ENCODE measurements at places on chromosomes 6 and 20.

GRCh38 chr6:30979141-30979540, 4.4 kb upstream of the MUC21 start:
- no peak for DNase-seq

DNA sequence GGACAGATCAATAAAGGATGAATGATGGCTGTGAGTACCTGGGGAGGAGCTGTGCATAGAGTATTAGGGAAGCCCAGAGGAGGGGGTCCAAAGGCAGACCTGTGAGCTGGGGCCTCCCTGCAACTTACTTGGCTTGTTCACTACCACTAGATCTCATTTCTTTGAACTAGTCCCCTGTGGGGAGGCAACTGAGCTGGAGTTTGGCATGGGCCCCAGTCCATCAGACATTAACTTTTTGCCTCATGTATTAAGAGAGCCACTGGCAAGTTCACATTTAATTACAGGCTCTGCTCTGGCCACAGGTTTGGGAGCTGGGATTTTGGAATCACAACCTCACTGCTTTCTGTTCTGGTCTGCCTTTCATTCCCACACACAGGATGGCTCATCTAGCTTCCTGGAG, 254.1 kb downstream of the PRL start:
- DNase-seq, result no peak

DNA sequence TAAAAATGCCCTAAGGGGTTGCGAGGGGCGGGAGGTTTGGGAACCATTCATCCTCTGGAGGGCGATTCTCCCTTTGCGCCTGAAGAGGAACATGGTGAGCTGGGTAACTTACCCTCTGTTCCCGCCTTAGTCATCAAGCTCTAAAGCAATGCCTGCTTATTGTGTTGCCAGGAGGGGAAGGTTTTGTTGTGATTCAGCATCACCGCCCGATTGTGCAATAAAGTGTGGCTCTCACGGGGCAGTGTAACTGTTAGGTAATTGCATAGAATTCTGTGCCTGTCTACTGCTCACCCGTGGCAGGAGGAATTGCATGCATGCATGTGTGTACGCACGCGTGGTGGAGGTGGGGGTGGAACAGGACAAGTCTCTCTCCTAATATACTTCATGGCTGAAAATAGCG, 95.5 kb upstream of the AGPAT4 start:
- no peak for DNase-seq

- DNase-seq, result no peak
Observed at GRCh38 chr20:19554666-19555065, 203.4 kb upstream of the RIN2 start.

DNA sequence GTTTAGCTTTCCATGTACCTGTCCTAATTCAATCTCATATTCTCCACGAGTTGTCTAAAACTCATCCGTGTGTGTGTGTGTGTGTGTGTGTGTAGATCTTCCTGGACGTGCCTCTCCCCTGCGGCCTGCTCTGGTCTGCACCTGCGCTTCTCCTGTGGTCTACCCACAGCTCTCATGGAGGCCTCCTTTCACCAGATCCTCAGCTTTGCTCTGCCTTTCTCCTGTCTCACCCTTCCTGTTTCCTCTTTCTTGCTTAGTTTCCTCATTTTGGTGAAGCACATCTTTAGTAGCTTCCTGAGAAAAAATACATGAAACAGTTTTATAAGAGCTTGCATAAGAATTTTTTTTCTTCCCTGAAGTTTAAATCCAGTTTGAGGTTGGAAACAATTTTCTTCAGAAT, 18.1 kb downstream of the SLX4IP start:
- no peak for DNase-seq

- no peak for DNase-seq
Observed at GRCh38 chr20:53921443-53921973, 148.9 kb downstream of the BCAS1 start.

DNA sequence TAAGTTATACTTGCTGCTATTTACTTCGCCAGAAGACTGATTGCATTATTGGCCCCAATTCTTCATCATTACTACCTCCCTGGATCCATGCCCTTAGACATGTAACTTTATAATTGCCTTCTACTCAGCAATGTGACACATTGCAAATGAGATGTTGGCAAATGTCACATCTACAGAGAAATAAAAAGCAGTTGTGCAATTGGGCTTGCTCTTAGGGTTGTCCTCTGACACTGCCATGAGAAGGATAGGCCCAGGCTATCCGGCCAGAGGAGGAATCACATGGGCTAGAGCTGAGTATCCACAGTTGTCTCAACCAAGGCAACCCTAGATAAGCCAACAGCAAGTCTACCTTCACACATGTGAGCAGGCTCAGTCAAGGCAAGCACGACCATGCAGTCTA, 447.0 kb downstream of the PLCB1 start:
- no peak for DNase-seq

DNA sequence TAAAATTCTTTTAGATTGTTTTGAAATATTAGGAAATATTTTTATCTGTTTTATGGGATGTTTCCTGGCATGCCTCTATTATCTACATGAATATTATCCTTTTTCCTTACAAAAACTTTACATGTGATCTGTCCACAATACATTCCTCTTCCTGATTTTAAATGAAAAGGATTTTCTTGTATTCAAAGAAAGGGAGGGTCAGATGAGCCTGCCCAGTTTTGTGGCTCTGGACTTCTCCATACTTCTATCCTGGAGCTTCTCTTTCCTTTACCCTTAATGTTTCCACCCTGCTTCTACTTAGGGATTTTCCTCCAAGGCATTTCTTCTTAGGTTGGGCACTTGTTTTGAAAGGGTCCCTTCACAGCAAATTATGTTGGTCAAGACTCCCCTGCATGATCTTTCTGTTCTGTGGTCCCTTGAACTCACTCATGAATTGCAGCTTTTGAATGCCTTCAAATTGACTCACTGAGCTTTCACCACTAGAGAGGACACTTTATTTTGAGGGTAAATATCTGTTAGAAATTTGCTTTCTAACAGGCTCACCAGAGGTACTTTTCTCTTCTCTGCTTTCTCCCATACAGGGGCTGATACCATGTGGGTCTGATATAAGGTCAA, 104.9 kb downstream of the CENPW start:
- no peak for DNase-seq

GRCh38 chr6:1613346-1613687, 3.6 kb downstream of the FOXC1 start:
- no peak for DNase-seq

- DNase-seq, result no peak
Observed at GRCh38 chr6:52526634-52527033, 50.2 kb downstream of the TRAM2 start.

- DNase-seq, result no peak
Observed at GRCh38 chr6:91415031-91415605, 828.2 kb upstream of the MAP3K7 start.

GRCh38 chr20:11375966-11376365, 541.7 kb upstream of the BTBD3 start:
- no peak for DNase-seq

DNA sequence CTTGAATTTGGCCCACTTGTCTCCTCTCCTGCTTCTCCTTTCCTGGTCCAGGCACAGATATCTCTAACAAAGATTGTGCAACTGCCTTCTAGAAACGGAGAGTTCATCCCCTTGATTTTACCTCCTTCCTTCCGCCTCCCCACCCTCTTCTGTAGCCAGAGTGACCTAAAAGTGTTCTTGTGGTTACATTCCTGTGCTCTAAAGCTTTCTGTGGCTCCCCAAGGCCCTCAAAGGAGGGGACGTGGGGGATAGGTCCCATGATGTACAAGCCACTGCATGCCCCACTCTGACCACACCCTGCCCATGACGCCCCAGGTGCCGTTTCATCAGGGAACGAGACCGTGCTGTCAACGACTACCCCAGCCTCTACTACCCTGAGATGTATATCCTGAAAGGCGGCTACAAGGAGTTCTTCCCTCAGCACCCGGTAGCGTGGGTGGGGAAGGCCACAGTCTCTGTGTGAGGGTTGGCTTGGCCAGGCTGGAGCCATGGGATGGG, 8.2 kb downstream of the CDC25B start:
- no peak for DNase-seq

DNA sequence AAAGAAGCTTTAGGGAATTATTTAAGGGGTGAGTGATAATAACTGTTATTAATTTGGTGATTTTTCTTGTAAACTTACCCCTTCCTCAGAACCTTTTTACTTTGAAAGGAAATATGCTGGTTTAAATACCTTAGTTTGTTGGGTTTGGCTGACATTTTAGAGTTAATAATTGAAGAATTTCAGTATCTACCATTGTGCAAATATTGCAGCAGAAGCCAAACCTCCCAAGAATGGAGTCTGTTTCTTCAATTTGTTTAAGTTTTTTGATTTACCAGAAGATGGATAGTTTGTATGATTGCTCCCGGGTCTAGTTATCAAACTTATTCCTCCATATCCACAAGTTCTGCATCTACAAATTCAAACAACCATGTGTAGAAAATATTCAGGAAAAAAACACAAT, 77.1 kb downstream of the ATRN start:
- no peak for DNase-seq

DNA sequence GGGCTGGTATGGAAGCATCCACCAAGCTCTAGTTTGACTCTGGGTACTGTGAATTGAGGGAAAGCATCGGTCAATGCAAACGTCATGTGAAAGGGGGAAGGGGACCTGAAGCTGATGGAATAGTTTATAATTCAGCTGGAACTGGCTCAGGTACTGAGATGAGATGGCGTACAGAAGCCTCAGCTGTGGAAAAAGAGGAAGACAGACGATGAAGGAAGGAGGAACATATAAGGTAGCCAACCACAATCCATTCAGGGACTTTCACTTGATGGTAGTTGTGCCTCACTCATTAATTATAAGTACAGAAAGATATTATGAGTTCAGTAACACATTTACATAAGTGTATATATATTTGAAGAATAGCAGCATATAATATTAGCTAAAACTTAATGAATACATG, 2.7 kb downstream of the CALHM5 start:
- no peak for DNase-seq

DNA sequence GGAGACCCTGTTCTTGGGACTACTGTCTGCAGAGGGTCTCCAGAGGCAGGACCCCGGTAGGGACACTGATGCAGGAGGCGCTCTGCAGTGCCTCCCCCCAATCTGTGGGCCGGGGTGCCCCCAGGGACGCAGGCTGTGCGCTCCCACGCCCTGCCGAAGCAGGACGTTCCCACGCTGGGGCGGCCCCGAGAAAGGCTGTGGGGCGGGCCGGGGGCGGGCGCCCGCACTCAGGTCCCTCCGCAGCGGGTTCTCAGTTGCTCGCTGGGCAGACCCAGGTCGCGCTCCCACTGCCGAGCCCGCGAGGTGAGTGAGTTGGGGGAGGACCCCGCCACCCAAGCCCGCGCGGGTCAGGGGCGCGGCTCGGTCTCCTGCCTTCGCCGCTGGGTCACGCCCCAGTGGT, at the start of gene COX4I2:
COX4I2 (plus strand) TSS at position 253 of the 400 bp plus-strand sequence. CDS start 1,106 bp downstream, outside the sequence.
- no peak for DNase-seq

DNA sequence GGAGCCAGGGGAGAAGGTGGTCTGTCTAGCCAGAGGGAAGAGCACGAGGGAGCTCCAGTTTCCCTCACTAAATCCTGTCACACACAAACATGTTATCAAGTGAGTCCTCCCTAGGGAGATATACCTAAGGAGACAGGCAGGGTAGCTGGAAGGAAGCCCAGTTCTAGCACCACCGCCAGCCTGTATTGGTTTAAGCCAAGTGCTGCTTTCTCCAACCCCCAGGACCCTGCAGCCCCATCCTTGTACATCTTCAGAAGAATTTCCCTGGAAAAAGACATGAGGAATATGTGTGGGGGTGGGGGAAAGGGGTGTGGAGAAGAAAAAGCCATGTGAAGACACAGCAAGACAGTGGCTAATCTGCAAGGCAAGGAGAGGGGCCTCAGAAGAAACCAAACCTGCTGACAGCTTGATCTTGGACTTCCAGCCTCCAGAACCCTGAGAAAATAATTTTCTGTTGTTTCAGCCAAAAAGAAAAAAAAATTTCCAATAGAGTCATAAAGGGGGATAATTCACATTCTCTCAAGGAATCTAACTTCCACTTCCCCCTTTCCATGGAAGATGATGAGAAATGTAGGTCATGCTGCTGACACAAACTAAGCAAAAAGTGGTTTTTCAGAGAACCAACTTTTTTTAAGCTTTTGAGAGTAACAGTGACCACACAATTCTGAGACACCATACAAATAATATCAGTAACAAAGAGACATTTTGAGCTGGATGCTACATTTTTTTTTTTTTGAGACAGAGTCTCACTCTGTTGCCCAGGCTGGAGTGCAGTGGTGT, 103.2 kb upstream of the PRDM1 start:
- no peak for DNase-seq

DNA sequence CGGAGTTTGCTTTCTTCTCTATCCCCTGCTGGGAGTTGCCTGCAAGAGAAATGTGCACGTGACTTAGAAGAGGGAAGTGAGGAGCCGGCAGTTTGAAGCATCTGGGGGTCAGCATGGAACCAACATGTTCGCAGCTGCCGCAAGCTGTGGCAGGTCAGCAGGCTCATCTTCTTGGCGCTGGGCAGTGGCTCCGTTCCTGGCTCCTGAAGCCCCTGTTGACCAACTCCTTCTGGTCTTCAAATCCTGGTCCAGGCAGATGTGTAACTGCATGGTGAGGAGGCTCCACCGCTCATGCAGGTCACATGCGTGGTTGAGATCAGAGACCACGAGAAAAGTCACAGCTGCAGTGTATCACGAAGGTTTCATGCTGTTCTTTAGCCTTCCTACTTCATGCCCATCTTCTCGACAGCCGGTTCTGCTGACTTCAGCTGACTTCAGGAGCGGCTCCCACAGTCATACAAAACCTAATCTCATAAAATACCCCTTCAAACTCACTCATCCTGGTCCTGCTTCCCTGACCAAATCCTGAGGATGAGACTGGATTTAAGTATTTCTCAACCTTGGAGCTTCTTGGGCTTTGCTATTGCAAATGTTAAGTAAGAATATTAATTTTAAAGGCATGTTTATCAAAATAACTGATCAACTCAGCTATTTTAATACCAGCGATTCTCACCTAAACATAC, 44.9 kb upstream of the BCAS1 start:
- DNase-seq, result no peak

DNA sequence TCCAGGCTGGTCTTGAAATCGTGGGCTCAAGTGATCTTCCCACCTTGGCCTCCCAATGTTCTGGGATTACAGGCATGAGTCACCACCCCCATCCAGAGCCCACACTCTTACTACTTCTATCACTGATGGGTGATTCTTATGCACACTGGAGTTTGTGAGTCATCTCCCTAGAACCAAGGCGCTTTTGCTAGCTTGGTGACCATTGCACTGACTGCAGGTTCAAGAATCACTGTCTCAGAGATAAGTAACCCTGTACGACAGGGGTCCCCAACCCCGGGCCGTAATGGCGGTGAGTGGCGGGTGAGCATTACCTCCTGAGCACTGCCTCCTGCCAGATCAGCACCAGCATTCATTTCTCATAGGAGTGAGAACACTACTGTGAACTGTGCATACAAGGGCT, 118.8 kb downstream of the MAP3K7 start:
- DNase-seq, result no peak

DNA sequence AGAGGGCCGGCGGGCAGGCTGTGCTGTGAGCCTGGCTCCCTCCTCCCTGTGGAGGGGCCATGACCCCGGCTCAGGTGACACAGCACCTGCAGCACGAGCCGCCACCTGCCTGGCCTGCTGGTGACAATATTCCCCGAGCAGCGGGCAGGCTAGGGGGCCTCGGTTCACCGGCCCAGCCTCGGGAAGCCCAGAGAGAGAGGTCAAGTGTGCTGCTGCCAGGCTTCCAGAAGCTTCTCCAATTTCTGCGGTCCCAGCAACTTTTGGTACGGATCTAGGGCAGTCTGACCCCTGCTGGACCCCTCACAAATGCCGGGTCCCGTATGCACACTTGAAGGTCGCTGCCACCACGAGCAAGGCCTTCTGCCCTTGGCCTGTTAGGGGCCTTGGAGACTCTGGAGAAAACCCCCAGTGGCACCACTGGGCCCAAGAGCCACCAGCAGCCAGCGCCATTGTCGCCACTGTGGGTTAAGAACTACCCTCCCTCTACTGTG, 38.6 kb upstream of the NOL4L start:
- DNase-seq, result no peak

GRCh38 chr20:51495291-51495690, 47.2 kb downstream of the NFATC2 start:
- no peak for DNase-seq

Measured in activated naive CD4-positive, alpha-beta T cell (primary cell).